ENCODE measurements at places on chromosomes 2 and 18. TPM values are rescaled to one million over a fixed set of nuclear protein-coding genes. Genes with fewer than 3 reads are reported as not detected.

Gene GATA6
- 0.91 TPM for polyA plus RNA-seq

Gene COBLL1
- 6.4 TPM for polyA plus RNA-seq

Gene ZRANB3
- polyA plus RNA-seq: 6.9 TPM

Gene TMEM17
- 1.5 TPM for polyA plus RNA-seq

Gene OXER1
- 7.2 TPM for polyA plus RNA-seq

Gene PRSS56
- 3.4 TPM for polyA plus RNA-seq

Gene ASPRV1
- 2.9 TPM for polyA plus RNA-seq

Gene BOLA3
- 23.3 TPM for polyA plus RNA-seq

DNA sequence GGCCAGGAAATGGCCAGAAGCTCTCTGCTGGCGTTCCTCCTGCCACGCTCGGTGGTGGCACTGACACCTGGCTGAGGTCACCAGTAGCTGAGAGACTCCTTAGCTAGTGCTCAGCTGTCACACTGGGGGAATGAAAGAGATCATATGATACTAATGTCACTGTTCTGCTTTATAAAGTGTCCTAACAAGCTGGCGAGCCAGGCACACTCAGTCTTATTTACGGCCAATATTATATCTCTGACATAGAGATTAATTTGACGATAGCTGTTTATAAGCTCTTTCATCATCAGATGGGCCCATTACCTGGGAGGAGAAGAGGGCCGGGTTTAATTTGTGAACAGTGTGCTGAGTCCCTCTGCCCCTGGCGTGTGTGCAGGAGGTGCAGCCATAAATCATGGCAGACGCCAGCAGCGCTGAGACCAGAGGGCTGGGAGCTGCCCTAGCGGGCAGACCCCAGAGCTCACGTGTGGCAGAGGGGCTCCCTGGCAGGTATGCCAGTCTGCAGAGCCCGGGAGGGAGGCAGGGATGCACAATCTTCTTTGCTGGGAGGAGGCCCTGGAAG, 246.5 kb downstream of the HAUS1 start:
- no peak for DNase-seq

- DNase-seq: peak; percentile 76
These were observed 241.6 kb downstream of the RPIA start for GRCh38 chr2:88933091-88933490.

DNA sequence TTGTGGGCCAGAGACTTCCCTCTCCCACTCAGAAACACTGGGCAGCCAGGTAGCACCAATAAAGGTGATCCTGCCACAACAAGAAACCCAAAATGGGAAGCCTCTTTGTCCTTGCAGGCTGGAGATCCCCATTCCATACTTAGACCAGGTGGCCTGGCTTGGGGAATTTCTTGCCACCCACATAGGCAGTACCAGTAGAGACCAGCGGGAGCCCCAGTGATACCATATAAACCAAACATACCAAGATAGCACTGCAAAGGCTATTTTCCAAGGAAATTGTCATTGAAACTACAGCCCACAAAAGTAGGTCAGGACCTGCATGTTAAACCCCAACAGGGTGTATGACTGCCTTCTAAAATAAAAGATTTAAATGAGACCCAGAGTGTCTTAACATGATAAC, 171.6 kb downstream of the DIS3L2 start:
- no peak for DNase-seq

DNA sequence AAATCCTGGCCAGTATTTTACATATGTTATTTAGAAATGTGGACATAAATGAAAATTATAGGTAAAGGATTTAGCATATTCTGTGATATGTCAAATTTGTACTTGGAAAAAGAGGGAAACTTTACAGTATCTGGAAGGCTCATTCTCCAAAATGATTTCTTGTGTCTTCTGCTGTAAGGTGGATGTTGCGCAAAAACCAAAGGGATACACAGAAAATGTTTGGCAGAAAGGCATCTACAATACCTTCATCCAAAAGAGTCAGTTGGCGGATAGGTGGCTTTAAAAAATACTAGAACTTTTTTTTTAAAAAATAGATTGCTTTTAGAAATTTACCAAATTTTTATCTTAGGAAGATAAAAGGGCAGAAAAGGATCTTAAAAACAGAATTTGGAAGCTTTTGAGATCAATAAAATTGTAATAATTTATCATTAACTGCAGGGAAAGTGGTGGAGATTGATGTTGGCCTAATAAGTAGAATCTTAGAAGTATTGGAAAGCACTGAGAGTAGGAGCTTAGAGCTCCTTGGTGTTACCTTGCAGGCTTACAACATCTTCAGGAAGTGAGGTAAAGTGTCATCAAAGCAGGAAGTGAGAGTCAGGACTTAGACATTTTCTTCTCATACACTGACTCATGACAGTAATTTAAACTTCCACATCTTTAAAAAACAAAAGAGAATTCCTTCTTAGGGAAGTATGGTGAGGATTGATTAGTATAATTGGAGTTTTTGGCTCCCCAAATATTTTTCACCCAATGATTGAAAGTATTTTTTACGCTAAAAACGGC, 2.1 kb downstream of the NABP1 start:
- DNase-seq: no peak

GRCh38 chr2:86518481-86518880, 44.8 kb downstream of the CHMP3 start:
- DNase-seq: no peak

DNA sequence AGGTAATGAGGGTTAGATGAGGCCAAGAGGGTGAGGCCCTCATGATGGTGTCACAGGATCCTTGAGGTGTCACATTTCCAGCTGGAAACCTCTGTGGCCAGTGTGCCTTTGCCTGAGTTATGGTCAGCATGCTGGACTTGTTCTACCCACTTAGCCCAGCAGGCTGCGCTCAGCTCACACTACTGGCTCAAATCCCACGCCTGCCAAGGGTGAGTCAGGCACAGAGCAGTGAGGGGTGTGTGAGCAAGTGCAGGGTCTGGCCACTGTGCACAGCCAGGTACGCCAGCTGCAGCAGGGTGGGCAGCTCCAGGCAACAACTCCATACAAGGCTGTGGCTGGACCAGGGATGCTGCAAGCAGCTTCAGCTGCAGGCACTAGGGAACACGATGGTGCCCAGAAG, 616.6 kb upstream of the FSHR start:
- DNase-seq: no peak

DNA sequence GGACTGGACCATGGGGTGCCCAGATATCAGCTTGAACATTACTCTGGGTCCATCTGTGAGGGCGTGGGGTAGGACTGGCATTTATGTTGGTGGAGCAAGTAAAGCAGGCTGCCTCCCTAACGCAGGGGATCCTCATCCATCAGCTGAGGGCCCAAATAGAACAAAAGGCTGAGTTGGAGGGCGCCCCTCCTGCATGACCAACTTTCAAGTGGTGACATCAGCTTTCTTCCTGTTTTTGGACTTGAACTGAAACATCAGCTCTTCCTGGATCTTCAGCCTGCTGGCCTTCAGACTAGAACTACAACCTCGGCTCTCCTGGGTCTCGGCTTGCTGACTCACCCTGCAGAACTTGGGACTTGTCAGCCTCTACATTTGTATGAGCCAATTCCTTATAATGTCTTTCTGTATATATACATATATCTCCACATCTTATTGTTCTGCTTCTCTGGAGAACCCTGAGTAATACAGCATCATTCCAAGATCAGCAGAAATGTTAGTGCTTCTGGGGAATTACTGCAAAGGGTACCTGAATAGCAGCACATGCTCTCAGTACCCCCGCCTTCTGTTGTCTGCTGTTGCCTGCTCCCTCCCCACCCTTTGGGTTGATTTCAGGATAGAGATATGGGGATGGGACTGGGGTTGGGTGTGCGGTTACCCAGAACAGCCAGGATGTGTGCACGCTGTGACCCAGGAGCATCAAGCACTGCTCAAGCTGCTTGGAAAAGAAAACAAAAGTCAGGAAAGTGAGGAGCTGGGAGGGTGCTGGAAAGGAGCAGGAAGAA, 20.0 kb downstream of the TMEM127 start:
- no peak for DNase-seq

- DNase-seq: no peak
These were observed 182.4 kb upstream of the ARL4C start for GRCh38 chr2:234679301-234679740.

DNA sequence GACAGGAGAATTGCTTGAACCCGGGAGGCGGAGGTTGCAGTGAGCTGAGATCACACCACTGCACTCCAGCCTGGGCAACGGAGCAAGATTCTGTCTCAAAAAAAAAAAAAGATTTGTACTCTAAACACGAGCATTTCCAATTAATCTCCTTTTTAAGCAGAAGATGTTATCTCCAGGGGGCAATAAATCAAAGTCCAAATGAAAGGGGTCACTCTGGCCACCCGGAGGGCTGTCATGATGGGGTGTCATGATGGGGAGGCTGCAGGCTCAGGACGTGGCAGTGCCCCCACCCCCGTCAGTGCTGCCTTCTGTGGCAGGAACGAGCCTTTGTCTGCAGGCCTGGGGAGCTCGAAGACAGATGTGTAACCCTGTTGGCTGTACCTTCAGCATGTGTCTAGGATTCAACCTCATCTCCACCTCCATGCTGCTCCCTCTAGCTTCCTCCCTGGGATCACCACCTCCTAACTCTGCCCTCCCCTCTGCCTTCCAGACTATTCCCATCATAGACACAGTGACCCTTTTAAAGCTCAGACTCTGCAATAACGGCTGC, 76.9 kb upstream of the YWHAQ start:
- no peak for DNase-seq

DNA sequence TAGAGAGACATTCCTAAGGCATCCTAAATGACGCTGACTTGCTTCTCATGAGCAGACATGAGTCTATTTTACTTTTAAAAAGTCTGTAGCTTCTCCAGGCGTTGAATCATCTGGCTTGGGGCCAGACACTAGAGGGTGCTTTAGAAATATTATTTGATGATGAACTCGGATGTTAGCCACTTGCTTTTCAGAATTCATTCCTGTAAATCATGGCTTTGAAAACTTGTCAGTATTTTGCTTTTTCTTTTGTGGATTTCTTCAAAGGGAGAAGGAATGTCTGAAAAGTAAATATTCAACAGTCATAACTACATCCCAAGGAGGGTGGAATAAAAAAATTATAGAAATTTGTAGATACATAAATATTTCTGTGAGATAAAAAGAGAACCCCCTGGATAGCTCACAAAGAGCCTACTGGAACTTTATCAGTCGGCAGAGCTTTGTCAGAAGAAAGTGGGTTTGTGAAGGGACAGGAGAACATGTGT, 370.8 kb downstream of the OSR1 start:
- DNase-seq: peak; percentile 72

DNA sequence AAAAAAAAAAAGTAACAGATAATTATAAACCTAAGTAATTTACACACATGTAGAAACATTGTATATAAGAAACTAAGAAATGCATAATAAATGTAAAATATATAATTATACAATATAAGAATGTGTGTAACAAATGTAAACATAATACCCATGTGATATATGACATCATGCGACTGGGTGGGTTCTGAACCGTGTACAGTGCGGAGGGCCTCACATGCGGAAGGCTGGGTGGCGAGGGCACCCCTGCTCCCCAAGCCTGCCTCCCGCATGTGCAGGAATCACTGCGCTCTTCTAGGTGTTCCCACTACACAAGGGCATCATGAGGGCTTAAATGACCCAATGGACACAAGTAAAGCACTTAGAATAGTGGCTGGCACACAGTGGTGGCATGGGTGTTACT, 2.0 kb downstream of the PTPN18 start:
- no peak for DNase-seq

- DNase-seq: no peak
These were observed 844 bp upstream of the VSNL1 start for GRCh38 chr2:17539611-17540092.

GRCh38 chr2:85584354-85584856, at the start of gene VAMP5:
Gene VAMP5, plus strand, starts transcription at chr2:85584431. Its CDS starts 60 bp downstream, at chr2:85584491.
- DNase-seq: no peak

- DNase-seq: no peak
These were observed 27.2 kb upstream of the BBS5 start for GRCh38 chr2:169452080-169452479.

GRCh38 chr2:19496646-19497045, 138.2 kb upstream of the OSR1 start:
- DNase-seq: no peak

GRCh38 chr18:25672490-25672889, 320.5 kb upstream of the ZNF521 start:
- DNase-seq: no peak

DNA sequence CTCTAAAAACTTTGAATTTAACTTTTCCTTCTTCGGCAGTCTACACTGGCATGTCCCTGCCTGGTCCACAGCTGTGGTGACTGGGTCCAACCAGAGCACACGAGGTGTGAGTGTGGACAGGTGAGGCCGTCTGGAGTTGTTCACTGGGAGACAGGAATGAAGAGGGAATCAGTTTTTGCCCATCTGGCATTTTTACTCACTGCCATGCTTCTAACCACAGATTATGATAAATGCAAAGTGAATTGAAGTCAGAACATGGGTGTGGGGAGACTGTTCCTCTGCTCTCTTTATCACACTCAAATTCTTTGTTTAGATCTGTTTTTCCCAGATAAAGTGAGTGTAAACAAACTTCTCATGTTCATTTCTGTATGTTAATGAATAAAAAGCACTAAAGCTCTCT, 54.7 kb upstream of the PIEZO2 start:
- no peak for DNase-seq

DNA sequence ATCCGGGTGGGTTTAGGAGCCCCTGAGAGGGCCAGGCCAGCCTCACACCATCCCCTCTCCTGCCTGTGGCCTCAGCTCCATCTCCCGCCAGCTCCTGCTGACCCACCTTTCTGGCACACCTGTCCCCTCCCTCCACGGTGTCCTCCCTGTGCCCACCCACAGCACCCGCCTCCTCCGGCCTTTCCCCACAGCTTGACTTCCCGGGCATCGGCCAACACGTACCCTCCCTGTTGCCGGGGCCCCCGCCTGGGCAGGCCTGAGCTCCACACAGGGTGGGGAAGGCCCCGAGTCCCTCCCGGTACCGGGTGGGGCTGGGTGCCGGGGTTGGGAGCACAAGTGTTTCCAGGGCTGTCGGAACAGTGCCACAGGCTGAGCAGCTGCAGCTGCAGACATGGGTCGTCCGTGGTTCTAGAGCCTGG, 6.5 kb downstream of the GPC1 start:
- no peak for DNase-seq

DNA sequence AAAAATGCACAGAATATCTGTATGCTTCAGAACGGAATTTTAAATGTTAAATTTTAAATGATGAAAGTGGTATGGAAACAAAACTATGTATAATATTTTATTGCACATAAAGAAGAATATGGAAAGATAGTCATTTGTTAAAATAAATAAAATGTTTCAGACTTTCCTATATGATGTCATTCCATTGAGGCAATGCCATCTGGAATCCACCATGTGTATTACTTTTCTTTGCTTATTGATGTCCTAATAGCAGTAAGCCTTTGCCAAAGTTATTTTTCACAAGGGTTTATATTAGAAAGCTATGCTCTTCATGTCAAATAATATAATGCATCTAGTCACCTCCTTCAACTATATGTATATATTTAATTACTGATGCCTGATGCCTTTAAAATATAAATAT, 601.6 kb upstream of the PKDCC start:
- DNase-seq: peak; percentile 62
